ENCODE measurements at places on chromosomes 6 and 20. TPM values are rescaled to one million over a fixed set of nuclear protein-coding genes. Genes with fewer than 3 reads are reported as not detected.
A peak's percentile ranks its signal among the peaks of the same experiment; 100 is the strongest.

GRCh38 chr6:30396833-30397479, 52.0 kb downstream of the RPP21 start:
- DNase-seq, result peak; percentile 86

GRCh38 chr6:36928547-36928918, 26.0 kb upstream of the PI16 start:
- DNase-seq, result no peak

The PIM1 gene
- total RNA-seq, result 412 TPM

- DNase-seq, result peak; percentile 61
These were observed at the start of gene RREB1 for GRCh38 chr6:7107578-7108195. Gene RREB1 (plus strand): TSS chr6:7107961. CDS start chr6:7181912, 73,951 bp downstream.

The NHLRC1 gene
- 0.08 TPM for total RNA-seq

GRCh38 chr6:19444481-19444880, 392.7 kb upstream of the ID4 start:
- DNase-seq, result no peak

The DZANK1 gene
- 1.7 TPM for total RNA-seq

Data from activated CD4-positive, alpha-beta T cell treated with anti-CD3 and anti-CD28 coated beads, Interleukin-2, amount 10 ng/mL, durations not matched to agents 7 days and 5 days (primary cell).